ENCODE measurements at places on chromosomes 1 and 21.

DNA sequence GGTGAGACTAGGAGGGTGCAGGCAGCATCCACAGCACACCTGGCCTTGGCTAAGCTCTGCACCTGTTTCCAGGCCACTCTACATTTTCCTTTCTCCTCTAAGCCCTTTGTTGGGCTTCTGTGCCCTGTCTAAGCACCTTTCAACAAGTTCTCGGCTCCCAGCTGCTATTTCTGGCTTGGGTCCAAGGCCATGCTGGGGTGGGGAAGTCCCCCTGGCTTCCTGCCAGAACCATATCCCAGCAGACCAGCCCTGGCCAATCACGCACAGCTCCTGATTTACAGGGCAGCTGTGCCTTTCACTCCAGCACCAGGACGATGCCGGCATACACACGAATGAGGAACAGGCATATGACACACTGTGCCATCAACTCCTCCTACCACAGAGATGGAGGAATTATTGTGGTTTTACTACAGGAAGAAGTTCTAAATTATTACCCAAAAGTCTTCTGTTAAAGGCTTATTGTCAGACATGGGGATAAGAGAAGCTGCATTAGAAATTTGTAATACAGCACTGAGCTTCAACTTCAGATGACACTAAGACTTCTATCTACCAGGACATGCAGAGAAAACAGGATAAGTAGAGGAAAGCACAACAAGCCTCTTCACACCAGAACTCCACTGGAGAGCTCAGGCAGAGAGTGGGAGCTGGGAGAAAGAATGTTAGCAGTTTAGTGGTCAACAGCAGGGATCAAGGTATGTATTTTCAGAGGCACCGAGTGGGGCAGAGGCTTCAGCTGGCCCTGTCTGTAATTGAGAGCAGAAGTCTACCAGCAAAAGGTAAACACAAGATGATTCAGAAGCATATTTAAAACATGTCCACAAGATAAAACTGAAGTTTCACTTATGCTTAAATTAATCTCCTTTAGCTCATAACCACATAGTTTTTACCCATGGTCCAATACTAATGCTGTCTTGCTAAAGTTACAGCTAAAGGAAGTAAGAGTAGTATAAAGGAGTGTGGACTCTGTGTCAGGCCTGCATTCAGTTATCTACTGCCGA is 37.4 kb downstream of the TRIT1 start:
- DNase-seq, result peak; percentile 49

DNA sequence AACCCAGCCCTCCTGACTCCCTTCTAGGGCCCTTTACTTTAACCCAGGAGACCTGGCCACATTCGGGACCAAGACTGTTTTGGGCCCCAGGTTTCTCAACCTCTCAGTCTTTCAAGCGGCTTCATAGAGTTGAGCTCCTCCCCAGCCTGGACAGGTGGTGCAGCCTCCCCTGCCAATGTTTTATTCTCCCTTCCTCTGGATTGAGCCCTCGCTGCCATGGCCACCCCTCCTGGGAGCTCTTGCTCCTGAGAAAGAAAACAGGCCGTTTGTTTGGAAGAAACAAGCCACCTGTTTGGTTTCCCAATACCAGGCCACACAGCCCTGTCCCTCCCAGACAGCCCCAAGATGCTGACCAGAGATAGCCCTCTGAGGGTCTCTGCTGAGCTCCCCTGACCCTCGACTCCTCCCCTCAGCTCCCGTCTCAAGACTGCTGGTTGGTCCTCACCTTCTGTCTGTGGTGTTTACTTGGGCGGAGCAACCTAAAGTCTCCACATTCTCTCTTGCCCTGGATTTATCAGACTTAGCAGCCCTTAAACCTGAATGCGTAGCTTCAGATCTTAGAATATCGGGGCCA is 3.3 kb downstream of the TMEM51 start:
- DNase-seq, result no peak

GRCh38 chr1:95197616-95198252 is 36.3 kb upstream of the RWDD3 start:
- DNase-seq, result no peak

DNA sequence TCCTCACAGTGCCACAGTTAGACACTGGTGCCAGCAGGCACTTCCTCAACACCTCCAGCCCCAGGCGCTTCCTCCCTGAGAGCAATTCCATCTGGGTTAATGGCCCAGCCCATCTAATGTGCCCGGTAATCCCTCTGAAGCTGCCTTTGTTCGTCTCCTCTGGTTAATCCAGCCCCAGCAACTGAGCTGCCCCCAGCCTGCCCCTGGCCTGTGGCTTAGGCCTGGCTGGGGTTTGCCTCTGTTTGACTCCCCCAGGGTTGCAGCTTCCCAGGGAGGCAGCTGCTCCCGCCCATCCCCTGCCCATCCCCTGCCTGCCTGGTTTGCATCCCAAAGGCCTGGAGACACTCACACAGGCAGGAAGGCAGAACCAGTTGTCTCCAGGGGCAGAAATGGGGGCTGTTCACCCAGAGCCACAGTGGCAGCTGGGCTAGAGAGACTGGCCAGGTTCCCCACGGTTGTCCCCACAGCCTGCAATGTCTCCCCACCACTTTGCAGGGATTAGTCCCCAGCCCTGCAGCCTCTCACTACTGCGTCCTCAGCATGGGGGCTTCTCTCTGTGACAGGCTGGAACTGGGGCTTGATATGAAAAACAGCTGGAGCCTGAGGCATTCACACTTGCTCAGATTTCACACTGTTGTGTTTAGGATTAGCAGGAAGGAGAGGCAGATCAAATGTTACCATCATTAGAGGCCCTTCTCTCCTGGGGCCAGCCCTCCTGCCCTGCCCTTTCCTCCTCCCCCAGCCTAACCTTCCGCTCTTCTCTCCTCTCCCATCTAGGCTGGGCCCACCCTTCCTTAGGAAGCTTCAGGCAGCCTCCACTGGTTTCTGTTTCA is 120.2 kb downstream of the TLR5 start:
- peak; percentile 67 for DNase-seq

DNA sequence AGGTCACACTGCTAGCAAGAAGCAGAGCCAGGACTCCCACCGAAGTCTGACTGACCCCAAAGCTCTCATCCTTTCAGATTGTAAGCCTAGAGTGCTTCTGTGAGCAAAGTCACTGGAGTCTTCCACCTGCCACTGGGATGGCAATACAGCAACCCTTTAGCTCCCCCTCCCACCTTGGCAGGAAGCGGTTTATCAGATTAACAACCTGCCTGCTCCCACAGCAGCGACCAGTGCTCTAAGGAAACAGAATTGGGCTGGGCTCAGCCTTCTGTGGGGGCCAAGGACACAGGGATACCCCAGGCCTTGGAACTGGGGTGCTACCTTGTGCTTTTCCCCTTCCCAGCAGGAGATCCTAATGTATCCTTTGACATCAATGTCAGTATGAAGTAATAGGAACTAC is 76.0 kb downstream of the GFI1 start:
- DNase-seq, result no peak

DNA sequence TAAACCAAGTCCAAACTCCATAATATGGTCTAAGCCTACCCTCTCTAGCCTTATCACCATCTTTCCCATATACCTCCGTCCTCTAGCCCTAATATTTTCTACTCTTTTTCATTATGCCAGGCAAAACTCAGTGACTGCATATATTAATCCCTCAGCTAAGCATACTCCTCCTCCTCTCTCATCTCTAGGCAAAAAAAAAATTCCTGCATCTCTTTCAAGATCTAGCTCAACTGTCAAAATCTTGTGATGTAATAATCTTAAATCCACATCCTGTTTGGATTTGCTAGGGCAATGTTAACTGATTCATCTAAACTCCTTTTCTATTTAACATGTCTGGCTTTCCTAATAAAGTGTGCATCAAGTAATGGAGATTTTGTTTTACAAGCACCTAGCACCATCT is 20.4 kb downstream of the PRPF38A start:
- no peak for DNase-seq

DNA sequence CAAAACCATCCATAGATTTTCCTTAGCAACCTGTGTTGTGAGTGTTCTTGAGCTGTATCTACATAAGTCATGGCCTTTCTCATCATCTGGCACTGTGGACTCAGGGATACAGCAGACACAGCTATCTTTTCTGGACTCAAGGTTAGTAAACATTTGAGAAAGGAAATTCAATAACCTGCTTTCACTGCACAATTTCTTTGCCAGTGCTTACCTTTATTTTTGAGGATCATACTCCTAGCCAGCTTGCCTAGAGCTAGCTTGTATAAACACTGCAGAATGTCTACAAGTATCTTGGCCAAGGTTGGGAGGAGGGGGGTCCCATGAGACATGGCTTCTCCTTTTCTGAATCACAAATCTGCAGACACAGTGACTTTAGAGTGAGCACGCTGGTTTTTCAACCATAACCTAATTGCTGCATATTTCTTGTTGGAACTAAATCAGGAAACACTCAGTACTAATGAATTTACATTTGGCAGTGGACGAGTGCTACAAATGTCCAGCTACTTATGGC is 27.2 kb downstream of the ADAMTS5 start:
- no peak for DNase-seq

GRCh38 chr21:45533361-45533845 is 8.8 kb downstream of the SLC19A1 start:
- no peak for DNase-seq

GRCh38 chr1:3480369-3480719 is 25.9 kb downstream of the ARHGEF16 start:
- DNase-seq, result no peak

DNA sequence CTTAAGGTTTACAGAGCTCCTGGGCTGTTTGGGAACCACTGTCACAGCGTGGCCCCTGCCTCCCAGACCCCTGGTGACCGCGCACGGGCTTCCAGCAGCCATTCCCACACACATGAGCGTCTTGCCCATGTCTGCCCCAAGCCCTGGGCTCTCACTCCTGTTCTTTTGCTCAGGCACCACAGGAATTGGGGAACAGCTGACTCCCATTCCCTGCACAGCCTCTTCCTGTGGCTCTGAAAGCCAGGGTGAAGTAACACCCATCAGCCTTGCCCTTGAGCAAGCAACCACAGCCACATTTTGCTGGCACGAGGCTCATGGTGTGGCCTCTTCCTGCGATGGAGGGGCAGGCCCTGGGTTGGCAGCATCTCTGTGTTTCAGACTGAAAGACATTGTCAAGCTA is 14.3 kb upstream of the GPR157 start:
- DNase-seq, result no peak

DNA sequence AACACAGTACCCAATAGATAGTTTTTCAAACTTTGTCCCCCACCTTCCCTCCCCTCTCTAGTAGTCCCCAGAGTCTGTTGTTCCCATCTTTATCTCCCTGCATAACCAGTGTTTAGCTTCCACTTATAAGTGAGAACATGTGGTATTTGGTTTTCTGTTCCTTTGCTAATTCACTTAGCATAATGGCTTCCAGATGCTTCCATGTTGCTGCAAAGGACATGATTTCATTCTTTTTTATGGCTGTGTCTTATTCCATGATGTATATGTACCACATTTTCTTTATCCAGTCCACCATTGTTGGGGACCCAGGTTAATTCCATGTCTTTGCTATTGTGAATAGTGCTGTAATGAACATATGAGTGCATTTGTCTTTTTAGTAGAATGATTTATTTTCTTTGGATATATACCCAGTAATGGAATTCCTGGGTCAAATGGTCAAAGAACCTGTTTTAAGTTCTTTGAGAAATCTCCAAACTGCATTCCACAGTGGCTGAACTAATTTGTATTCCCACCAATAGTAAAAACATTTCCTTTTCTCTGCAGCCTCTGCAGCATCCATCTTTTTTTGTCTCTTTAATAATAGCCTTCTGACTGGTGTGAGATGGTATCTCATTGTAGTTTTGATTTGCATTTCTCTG is 126.0 kb downstream of the AK5 start:
- no peak for DNase-seq

- DNase-seq, result no peak
These were observed 1155.6 kb downstream of the AMY1C start for GRCh38 chr1:104905322-104905721.

GRCh38 chr1:233750139-233750538 is 136.2 kb downstream of the KCNK1 start:
- DNase-seq, result no peak

- peak; percentile 4 for DNase-seq
These were observed 70.2 kb upstream of the OLIG2 start for GRCh38 chr21:32955311-32956060.
